ENCODE measurements at places on chromosomes 2 and 18. TPM values are rescaled to one million over a fixed set of nuclear protein-coding genes. Genes with fewer than 3 reads are reported as not detected.

- peak overlapping the region; percentile 75 for H3K4me3 ChIP-seq
- H3K36me3 ChIP-seq, result no peaks in the 10 kb centered on the region
- peaks cover 32% of the 10 kb centered on the region for H3K27me3 ChIP-seq
- peak overlapping the region; percentile 81 for H3K27ac ChIP-seq
These were observed 4.1 kb downstream of the ZEB2 start for GRCh38 chr2:144515696-144516410.

- no peaks in the 10 kb centered on the region for H3K36me3 ChIP-seq
- no peak overlapping the region for H3K27ac ChIP-seq
- DNase-seq, result no peak
- H3K4me1 ChIP-seq, result no peaks in the 10 kb centered on the region
These were observed 866.0 kb downstream of the LRP1B start for GRCh38 chr2:141264848-141265247.

- H3K36me3 ChIP-seq, result no peaks in the 10 kb centered on the region
- no peaks in the 10 kb centered on the region for H3K4me1 ChIP-seq
- H3K4me3 ChIP-seq, result no peak overlapping the region
- no peak overlapping the region for H3K27ac ChIP-seq
These were observed 42.1 kb upstream of the DSG1 start for GRCh38 chr18:31275722-31276463.

- no peak overlapping the region for H3K27ac ChIP-seq
- no peaks in the 10 kb centered on the region for H3K4me1 ChIP-seq
- DNase-seq, result no peak
These were observed 191.2 kb downstream of the BCL2 start for GRCh38 chr18:63128237-63128974.

DNA sequence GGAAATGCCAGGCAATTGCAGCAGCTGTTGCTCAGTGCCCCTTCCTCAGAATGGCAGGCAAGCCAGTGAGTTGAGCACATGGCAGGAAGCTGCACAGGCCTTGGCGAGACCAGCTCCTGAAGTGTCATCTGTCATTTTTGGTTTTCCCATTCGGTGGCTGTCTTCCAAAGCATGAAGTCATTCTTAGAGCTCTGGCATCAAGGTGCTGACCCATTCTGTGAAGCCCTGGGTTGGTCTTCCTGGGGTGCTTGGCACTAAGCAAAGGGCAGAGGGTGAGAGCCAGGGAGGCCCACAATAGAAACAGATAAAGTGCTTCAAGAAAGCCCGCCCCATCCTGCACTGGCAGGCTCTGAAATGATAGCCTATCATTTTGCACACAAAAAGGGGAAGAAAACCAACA is 150.5 kb downstream of the VAPA start:
- no peak for DNase-seq
- H3K27me3 ChIP-seq, result no peaks in the 10 kb centered on the region
- H3K27ac ChIP-seq, result no peak overlapping the region
- no peak overlapping the region for H3K4me3 ChIP-seq
- peaks cover 52% of the 10 kb centered on the region for H3K4me1 ChIP-seq
- no peaks in the 10 kb centered on the region for H3K36me3 ChIP-seq

Gene LAMA1
- total RNA-seq, result 0.27 TPM

Gene ODC1
- total RNA-seq, result 44.6 TPM
